Activated T-cell treated with anti-CD3 and anti-CD28 coated beads for 1 hour (primary cell): ENCODE measurements at places on chromosomes 6 and 20.
A peak's percentile ranks its signal among the peaks of the same experiment; 100 is the strongest.

GRCh38 chr6:110328259-110328658 lies 29.9 kb downstream of the METTL24 start:
- DNase-seq = no peak

DNA sequence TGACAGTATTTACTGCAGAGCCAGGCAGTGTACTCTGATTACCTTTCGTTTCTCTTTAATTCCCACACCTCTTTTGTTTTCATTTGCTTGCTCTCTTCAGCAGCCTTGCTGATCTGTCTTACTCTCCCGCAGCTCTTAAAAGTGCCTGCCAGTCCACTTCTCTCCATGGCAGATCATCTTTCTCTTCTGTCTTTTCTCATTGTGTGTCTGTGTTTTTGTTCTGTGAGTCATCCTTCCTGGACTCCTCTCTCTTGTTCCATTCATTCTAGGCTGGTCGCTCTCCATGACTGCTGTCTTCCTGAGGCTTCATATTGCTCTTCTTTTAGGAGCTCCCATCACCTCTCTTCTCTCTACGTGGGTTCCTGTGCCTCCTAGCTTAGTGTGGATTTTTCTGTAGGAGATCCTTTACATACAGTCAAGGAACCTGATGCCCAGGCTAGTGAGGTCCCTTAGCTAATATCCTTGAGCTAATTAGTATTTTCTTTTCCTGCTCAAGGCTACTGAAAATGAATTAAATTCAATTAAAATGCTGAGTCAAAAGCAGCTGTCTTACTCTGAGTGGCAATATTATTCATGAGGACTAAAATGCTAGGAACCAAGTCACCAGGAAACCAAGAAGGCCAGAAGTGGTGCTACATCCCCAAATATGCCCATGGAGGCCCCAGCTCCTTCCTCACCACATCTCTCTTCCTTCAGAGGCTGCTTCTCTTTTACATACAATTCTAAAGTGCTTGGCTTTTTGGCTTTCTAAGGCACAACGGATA lies 86.1 kb downstream of the SLX4IP start:
- no peak for DNase-seq

DNA sequence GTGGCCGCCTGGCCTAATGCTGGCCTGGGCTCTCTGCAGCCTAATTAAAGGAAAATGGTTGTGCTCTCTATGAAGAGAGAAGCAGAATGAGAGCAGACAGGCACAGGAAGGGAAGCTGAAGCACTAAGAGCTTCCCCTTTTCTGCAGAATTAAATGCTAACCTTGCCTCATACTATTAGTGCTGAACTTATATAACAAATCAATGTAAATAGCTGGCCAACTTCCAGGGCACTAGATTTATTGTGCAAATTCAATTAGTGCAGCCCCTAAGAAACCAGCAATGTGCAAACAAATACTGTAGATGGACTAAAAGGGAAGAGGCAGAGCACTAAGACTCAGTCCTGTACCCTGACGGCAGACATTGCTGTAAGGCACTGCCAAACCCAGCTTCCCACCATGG lies 36.1 kb upstream of the INSM1 start:
- DNase-seq = no peak

GRCh38 chr20:33071198-33071597 lies 8.2 kb upstream of the BPIFB4 start:
- DNase-seq = no peak

DNA sequence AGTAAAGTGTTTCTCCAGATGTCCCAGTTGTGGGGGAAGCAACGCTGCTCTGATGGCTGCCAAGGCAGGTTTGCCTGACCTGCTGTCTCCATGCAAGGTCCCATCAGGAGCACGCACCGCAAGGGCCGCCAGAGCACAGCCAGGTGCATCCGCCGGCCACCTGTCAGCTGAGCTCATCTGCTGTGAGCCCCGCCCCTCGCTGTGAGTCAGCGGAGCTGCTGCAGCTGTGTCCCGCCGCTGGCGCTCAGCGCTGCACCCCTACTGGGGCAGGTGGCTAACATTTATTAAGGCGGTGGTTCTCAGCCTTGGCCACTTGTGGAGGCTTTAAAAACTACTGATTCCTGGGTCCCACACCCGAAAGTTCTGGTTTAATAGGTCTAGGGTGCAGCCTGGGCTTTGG lies 225.7 kb downstream of the UST start:
- peak; percentile 20 for DNase-seq

- DNase-seq = no peak
Measured at GRCh38 chr6:155157101-155157500, 106.7 kb upstream of the CLDN20 start.

GRCh38 chr6:47098570-47098993 lies 56.5 kb upstream of the ADGRF1 start:
- no peak for DNase-seq

- DNase-seq = no peak
Measured at GRCh38 chr20:19431316-19431700, 218.9 kb downstream of the SLC24A3 start.

- no peak for DNase-seq
Measured at GRCh38 chr6:146827216-146827928, 228.6 kb downstream of the ADGB start.

DNA sequence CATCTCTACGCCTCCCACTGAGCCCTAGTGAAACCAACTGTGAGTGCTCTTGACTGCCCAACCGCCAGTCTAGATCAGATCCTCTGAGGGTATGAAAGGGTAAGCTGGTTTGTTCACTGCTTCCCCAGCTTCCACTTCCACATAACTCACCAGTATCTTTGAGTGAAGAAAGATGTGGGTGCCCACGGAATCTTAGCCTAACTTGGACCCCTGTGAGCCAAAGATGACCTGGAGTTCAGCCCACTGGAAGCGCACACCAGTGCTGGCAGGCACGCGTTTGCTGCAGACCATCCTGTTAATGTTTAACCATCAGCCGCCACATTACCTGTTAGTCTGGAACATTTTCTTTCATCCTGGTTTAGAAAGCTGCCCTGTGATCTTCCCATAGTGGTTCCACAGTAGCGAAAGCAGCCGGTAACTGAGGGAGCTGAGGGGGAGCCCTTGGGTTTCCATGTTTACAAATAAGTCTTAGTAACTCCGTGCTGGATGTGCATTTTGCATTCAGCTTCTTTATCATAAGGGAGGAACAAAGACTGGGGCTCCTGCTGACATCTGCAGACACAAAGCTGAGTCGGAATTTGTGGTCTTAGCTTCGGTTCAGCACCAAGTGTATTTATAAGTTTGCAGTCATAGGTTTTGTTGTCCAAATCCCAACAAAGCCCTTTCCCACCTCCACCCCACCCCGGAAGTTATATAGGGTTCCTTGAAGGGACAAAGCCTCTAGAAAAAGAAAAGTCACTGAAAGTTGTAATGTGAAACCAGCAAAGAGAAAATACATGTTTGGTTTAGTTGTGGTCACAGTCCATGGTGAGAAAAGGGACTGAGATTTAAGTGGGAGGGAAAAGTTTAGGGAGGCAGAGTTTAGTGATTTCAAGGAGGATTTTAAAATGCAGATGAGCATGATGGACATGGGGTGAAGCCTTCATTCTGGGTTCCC lies 71.0 kb downstream of the SSR1 start:
- DNase-seq = no peak

- DNase-seq = no peak
Measured at GRCh38 chr6:4772750-4773149, 3.5 kb upstream of the CDYL start.

- no peak for DNase-seq
Measured at GRCh38 chr6:99810295-99810694, 183.7 kb downstream of the MCHR2 start.

DNA sequence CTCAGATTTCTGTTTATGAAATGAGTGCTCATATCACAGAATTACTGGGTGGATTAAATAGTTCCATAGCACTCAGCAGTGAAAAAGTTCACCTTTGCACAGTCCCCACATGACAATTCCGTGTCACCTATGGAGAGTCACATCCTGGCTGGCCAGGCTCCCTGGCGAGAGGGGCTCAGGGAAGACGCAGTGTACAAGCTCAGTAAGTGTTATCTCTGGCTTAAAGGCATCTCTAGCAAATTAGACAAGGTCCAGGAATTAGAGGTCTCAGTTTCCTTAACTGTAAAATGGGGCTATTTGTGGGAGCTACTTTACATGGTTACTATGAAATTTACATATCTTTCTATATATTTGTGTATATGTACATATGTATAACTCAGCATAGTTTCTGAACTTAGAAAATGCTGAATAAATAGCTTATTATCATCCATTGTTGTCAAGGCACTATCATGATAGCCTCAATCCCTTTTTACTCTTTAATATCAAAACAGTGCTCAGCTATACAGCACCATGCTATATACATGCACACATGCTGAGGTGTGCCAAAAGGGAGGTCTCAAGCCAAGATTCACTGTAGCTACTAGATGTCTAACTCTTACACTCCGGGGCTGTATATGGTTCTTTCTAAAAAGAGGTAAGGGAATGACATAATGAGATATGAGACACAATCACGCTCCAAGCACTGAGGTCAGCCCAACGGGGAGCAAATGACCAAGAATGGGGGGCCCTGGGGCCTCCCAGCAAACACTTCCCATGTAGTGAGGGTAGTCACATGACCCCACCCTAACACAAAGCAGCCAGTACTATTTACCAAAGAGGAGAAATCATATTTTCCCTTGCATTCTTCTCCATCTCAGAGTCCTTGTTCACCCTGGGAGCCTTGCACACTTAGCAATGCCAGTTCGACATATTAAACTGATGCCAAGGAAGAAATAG lies 59.4 kb downstream of the SLC22A23 start:
- no peak for DNase-seq

- DNase-seq = no peak
Measured at GRCh38 chr6:140744659-140745320, 1370.3 kb upstream of the CITED2 start.

DNA sequence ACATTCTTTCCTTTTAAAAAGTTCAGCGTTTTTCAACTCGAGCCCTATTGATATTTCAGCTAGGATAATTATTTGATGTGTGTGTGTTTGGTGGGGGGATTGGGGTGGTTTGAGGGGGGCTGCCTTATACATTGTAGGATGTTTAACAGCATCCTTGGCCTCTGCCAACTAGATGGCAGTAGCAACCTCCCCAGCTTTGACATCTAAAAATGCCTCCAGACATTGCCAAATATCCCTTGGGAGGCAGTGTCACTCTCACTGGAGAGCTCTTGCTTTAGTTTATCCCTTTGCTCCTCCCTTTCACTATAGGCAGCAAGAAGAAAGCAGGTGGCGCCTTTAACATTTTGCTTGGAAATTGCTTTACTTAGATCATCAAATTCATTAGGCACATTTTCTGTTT lies 14.6 kb upstream of the TP53TG5 start:
- DNase-seq = no peak

DNA sequence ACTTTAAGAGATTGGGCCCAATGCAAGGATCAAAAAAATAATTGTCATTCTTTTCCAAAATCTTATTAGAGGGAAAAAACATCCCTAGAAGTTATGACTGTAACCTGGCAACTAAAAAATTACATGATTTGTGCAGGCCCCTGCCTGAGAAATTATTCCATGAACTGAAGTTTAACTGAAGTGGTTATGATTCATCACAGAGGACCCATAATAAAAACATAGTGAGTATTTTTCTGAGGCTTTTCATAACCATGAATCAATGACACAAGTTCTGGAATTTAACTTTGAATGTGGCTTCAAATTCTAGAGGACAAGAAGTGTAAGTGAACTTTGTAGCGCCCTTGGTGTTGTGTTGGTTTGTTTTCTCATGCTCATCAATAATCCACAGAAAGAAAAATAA lies 31.1 kb upstream of the CARMIL1 start:
- DNase-seq = no peak

DNA sequence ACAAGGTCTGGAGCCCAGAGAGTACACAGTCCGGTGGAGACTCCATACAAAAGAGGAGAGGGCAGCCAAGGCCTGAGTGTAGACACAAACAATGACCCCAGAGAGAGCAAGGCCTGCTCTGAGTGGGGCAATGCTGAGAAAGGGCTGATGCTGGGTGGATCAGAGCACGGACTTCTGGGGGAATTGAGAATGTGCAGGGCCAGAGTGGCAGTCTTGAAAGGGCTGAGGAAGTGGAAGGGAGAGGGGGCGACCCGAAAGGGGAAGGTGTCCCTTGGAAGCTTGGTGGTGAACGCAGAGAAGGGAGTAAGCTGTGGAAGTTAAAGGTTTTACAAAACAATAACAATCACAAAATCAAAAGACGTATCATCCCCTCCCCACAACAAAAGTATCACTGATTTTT lies 12.0 kb upstream of the GRM4 start:
- no peak for DNase-seq

DNA sequence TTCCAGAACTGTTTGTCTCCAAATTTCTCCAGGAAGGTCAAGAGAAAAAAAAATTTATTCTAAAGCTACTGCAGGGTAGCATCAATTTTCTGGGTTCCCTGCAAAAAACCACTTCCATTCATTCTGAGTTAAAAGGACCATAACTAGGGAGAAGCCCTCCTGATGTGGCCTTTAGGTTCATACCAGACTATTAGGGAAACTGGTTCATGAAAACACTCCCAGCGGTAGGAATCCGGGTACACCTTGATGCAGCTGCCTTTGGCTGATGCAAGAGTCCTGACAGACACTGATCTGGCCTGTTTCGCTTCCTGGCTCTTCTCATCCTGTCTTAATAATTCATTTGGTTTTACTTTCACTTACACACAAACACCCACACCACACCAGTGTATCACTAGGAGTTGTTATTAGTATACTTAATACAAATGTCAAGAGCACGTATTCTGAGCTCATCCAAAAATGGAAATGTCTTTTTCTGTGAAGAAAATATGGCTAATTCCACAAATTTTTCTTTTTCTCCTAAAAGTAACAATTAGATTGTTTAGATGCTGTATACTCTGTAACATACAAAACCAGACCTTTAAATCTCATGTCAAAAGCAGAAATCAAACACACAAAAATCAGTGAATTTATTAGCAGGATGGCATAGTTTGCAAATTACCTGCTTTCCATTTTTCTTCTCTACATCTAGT lies 38.4 kb upstream of the ARHGAP18 start:
- peak; percentile 25 for DNase-seq

- no peak for DNase-seq
Measured at GRCh38 chr6:11730641-11731040, 48.0 kb downstream of the ADTRP start.

- no peak for DNase-seq
Measured at GRCh38 chr20:20231528-20232298, 136.2 kb upstream of the INSM1 start.

DNA sequence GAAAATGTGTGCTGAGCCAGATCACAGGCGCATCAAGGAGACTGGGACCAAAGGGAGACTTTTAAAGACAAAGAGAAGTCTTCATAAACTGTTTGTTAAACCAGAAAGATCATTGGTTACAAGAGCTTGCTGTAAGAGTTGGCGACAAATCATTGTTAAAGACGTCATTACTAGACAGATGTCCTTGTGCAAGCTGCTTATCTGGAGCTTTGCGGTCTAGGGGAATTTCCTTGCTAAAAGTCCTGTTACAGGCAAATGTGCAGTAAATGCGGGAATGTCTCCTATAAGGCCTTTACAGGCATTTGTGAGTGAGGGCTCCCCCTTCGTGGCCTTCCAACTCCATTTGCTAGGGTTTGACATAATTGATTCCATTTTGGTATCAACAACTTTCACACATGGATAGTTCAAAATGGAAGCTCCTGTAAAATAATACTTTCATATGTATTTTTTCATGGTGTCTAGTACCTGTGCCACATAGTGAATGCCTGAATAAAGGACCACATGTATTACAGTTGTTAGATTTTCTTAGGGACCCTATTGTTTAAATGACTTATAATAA lies 362.4 kb downstream of the UTRN start:
- no peak for DNase-seq

GRCh38 chr6:2242311-2242710 lies 3.1 kb downstream of the GMDS start:
- DNase-seq = no peak
